ENCODE measurements at places on chromosomes 16 and 17.

GRCh38 chr17:19337712-19338023, 24.9 kb downstream of the B9D1 start:
- DNase-seq, result no peak

DNA sequence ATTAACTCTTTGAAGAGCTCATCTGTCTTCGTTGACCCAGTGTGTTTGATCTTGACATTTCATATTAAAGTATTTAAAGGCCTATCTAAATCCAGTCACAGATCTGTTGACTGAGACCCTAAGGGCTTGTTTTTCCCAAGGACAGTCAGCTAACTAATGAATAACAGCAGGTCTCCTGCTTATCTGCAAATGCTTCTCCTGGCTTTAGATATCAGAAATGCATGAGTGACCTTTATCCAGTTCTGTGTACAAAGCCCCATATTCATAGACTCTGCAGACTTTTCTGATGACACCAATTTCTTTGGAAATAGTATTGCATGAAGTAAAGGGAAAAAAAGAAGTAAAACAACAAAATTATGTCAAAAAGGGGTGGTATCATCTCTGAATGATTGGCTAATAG, 70.3 kb downstream of the YPEL2 start:
- DNase-seq, result no peak

GRCh38 chr16:20844588-20844987, 38.3 kb downstream of the REXO5 start:
- DNase-seq, result no peak

DNA sequence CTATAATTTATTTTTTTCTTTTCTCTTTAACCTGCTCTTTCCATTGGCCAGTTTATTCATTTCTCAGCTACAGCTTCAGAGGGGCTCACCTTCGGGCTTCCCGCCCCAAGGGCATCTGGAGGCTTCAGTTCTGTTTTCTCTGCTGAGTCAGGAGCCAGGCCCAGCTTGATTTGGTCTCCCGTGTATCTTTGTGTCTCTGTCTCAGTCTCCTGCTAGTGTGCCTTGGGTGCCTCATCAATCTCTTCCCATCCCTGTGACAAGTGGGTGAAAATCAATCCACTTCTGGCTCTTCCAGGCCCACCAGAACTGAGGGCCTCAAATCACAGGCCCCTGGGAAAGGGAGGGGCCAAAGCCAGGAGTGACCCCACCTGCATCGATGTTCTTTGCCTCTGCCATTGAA, 72.1 kb downstream of the CCDC182 start:
- DNase-seq, result no peak

- DNase-seq, result no peak
Measured at GRCh38 chr17:38544175-38544838, 61.4 kb downstream of the SRCIN1 start.

DNA sequence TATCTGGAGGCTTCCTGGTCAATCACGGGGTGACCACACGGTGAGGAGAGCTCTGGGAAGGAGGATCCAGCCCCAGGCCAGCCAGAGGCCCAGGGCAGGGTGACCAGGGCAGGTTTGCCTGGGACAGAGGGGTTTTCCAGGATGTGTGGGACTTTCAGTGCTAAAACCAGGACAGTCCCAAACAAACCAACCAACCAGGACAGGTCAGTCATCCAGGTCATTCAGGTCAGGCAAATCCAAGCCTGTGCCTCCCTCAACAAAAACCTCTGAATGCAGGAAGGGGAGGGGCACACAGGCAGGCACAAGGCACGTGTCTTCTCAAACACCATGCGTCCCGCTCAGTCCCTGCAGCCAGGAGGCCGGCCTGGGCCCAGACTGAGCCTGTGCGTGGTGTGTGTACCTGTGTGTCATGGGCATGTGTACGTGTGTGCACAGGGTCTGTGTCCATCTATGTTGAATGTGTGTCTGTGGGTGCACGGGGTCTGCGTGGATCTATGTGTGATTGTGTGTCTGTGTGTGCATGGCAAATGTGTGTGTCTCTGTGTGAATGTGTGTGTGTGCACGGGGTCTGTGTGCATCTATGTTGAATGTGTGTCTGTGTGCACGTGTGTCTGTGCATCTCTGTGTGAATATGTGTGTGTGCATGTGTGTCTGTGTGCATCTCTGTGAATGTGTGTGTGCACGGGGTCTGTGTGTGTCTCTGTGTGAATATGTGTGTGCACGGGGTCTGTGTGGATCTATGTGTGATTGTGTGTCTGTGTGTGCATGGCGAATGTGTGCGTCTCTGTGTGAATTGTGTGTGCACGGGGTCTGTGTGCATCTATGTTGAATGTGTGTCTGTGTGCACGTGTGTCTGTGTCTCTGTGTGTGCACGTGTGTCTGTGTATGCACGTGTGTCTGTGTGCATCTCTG, 78.9 kb downstream of the RTN4RL1 start:
- no peak for DNase-seq

DNA sequence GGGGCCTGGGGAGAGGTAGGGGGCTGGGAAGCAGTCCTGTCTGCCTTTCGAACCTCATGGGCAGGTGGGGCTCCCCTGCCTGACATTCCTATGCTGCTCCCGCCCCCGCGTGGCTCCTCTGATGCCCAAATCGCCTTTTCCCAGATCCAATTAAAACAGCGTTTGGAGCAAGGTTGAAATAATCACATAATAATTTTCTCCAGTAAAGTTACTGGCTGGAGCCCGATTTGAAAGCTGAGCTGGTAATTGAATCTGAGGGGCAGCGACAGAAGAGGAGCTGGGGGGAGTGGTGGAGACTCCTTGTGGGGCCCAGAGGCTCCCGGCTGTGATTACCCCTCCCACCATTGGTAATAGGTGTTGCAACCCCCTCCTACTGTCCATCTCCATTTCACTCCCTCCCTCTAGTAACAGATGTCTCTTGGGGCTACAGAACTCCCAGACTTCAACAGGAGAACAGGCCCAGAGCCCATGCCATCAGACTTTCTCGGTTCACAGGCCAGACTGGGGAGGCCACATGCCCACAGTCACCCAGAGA, 38.9 kb upstream of the C1QL1 start:
- DNase-seq, result no peak

- DNase-seq, result no peak
Measured at GRCh38 chr17:66357037-66357436, 54.6 kb downstream of the PRKCA start.

DNA sequence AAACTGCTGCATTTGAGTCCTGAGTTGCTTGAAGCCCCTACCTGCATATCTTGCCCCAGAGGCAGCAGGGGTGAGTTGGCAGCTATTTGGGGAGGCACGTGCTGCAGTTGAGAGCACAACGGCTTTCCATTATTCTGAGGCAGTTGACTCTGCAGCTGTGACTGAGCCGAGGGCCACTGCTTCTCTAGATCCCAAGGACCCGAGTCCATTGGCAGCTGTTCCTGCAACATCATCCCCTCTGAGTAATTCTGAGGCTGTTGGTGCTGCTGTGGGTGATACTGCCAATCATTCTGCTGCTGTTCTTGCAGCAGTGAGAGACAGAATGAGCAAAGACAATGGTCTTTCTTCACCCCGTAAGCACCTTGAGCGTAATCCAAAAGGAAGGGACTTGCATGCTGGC, 12.7 kb downstream of the TERF2IP start:
- DNase-seq, result no peak

DNA sequence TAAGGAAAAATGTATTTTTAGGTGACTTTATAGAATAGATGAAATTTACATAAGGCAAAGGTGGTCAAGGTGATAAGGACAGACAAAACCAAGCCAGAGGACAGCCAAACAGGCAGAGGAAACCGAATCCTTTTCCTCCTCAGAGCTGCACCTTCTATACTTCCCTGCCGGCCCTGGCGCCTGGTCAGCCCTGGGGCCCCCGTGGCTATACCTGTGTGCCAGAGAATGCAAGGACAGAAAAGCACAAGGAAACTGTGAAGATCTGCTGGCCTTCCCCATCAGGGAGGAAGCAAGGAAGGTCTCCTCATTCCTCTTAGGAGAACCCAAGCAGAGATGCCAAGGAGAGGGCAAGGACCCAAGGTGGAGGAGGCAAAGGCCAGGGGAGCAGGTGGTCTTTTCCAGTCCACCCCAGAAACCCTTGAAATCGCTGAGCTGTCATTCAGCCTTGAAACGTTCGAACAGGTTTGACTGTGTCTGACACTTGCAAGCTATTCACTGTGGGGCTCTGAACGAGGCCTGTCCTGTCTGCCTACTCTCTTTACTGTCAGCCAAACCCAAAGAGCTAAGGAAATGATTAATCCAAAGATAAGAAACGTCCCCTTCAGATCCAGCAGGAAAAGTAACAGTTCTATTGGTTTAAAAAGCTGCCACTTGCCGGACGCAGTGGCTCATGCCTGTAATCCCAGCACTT, 114.4 kb downstream of the XYLT1 start:
- no peak for DNase-seq

DNA sequence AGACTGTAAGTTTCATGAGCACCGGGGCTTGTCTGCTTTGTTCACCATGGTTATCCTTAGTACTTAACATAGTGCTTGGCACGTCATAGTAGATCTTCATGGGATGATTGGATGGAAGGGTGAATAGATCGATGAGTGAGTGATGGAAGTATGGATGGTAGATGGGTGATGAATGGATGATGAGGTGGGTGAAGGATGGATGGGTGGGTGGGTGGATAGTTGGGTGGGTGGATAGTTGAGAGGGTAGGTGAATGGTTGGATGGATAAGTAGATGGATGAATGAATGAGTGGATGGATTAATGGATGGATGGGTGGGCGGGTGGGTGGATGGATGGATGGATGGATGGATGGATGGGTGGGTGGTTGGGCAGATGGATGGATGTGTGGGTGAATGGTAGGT, 133.2 kb upstream of the PLCG2 start:
- DNase-seq, result no peak

GRCh38 chr17:59746849-59747445, 39.5 kb downstream of the VMP1 start:
- DNase-seq, result no peak

DNA sequence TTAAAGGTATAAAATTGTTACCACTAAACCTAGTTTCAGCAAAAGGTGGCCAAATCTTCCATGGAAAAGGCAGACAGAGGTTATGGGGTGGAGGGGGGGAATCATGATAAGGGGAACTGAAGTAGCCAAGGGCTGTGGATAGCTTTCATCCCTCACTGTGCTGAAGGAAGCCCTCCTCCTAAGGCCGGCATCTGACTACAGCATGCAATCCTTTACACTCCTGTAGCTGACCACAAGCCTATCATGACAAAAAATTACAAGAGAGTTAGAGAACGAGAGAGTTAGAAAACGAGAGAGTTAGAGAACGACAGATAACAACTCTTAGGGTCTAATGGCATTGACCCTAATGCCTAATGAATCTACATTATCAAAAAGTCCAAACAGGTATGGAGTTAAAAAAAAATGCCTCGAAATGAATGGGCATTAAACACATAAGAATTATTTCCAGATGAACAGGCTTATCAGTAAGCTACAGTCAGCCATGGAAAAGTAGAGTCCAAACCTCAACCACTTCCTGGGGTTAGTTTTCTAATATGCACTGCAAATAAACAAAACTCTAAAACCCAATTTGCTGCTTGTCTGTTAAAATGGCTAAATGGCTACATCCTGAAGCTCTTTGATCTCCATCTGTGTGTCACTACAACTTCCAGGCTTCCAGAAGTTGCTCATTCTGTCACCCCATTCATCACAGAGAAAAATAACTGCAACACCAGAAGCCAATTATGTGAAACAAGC, 29.7 kb downstream of the DUSP14 start:
- no peak for DNase-seq

DNA sequence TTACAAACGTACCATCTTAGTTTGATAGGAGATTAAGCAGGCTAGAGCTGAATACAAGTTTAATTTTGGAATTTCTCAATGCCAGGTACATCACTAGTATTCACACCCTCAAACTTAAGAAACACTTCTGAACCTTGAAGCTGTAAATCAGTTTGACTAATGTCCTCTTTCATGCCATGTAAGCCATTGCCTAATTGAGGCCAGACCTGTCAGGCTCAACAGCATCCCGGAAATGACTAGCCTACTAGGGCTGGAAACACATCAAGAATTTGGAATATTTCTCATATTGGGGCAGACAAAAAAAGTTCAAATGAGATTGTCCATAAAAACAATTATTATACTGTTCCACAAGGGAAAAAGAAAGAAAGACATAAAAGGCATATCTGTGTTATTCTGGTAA, 1.7 kb downstream of the USP32 start:
- no peak for DNase-seq

GRCh38 chr16:1809281-1809801, 15.8 kb upstream of the IGFALS start:
- no peak for DNase-seq

- no peak for DNase-seq
Measured at GRCh38 chr17:55242476-55242875, 22.3 kb upstream of the HLF start.

- DNase-seq, result no peak
Measured at GRCh38 chr16:22388101-22388644, 13.8 kb upstream of the CDR2 start.

GRCh38 chr17:16941072-16942036, 30.6 kb downstream of the TNFRSF13B start:
- DNase-seq, result no peak

- DNase-seq, result no peak
Measured at GRCh38 chr16:2296661-2297505, 29.0 kb upstream of the RNPS1 start.

GRCh38 chr17:66724581-66725341, 110.2 kb upstream of the CACNG5 start:
- no peak for DNase-seq

DNA sequence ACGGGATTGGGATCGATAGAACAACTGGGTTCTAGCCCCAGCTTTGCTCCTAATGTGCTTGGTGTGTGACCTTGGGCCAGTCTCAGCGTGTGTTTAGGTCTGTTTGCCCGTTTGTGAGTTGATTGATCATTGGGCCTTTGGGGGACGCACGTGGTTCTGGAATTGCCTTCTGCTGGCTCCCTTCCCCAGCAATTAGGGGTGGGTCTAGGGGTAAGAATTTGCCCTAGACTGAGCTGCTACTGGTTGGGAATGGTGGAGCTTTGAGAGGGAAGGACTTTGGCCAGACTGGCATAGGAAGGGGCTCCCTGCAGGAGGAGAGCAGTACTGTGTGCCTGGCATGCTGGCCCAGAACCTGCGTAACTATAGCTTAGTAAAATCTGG, 1.5 kb downstream of the SPNS2 start:
- no peak for DNase-seq

DNA sequence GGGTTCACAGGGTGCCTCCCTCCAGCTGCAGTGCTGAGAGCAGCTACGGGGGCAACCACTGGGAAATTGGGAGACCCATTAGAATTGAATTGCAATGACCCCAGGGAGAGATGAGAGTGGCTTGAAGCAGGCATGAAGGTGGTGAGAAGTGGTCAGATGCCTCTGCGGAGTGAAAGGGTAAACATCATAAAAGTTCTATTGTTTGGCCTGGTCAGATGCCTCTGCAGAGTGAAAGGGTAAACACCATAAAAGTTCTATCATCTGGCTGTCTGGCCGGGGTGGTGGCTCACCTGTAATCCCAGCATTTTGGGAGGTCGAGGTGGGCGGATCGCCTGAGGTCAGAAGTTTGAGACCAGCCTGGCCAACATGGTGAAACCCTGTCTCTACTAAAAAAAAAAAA, 53.5 kb downstream of the TNFRSF13B start:
- DNase-seq, result no peak

GRCh38 chr17:60065867-60066266, 12.9 kb downstream of the HEATR6 start:
- no peak for DNase-seq

Measured in activated CD8-positive, alpha-beta memory T cell treated with anti-CD3 and anti-CD28 coated beads for 4 hours (primary cell).